ENCODE measurements at places on chromosomes 6 and 20.

DNA sequence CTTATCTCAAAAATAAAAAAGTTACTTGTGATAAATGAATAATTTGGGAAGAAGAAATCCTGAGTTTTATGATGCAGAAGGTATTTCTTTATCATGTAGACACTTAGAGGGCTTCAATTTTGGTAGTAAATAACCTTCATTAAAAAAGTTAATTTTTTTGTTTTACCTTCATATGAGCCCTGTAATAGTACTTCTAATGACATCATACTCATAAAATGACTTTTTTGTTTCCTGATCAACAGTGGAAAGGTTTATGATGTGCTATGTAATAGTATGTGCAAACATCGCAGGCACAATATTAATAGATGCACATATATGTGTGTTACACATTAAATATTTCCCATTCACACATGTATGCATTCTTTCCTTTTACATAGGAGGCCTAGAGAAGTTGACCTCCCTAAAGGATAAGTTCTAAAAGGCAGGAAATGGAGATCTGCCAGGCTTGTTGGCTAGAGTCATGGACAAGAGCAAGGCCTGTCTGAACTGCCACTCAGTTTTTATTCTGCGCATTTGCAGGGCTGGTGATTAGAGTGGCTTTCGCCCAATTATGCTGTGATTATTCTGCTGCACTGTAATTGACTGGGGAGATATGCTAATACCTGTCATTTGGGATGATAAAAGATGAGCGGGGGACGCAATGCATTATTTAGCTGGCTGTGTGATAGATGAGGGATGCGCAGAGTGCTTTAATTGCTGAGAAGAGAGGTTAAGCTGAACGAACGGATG is 272.6 kb downstream of the TMEM242 start:
- DNase-seq = no peak
- H3K36me3 ChIP-seq = no peaks in the 10 kb centered on the region
- H3K27ac ChIP-seq = no peak overlapping the region
- no peaks in the 10 kb centered on the region for H3K4me1 ChIP-seq
- no peaks in the 10 kb centered on the region for H3K27me3 ChIP-seq
- H3K4me3 ChIP-seq = no peak overlapping the region

DNA sequence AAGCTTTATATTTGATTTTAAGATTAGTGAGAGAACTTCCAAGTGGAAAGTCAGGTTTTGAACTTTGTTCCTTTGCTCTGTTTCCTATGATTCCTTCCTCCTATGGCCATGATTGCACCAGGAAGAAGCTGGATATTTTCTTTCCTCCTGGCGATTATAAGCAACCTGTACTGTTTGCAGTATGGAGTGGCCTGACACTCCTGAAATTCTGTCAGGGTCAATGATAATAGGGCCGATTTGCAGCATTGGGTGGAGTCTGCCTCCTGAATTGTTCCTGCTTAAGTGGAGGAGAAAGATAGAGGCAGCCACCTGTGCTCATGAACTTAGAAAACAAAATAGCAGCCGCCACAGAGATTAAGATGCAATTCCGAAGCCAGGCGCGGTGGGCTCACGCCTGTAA is 9.8 kb upstream of the FAM217A start:
- DNase-seq = peak; percentile 25
- H3K4me1 ChIP-seq = peaks cover 60% of the 10 kb centered on the region
- no peak overlapping the region for H3K4me3 ChIP-seq
- no peaks in the 10 kb centered on the region for H3K27me3 ChIP-seq
- H3K36me3 ChIP-seq = no peaks in the 10 kb centered on the region
- no peak overlapping the region for H3K27ac ChIP-seq

DNA sequence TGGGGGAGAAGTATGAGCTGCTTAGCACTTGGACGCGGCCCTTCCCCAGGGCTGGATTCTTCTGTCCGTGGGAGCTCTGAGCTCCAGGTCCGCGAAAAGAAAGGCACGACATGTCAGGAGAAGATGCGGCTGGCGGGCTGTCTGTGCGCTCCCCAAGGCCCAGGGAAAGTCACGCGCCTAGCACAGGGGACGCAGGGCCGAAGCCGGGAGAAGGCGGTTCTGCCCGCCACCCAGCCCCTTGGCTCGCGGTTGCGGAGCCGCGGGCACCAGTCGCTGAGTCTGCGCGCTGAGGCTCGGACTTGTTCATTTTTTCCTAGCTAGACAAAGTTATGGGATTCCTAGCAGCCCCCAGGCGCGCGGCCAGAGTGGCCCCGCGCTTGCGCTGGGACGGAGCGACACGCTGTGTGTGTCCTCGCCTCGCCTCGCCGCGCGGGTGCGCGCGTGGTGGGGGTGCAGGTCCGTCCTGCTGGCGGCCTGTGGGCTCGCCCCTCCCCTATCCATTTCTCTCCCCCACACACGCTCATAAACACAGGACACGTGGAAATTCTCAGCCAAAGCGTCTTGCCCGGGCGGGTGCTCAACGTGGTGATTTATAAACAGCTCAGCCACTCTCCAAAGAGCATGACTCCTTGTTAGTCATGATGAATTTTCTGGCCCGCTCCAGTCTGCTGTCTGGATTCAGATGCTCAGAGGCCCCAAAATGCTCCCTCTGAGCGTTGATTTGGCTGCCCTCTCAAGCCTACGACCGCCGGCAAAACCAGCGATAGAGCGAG is 1.9 kb upstream of the POU3F2 start:
- H3K36me3 ChIP-seq = no peaks in the 10 kb centered on the region
- H3K27ac ChIP-seq = no peak overlapping the region
- DNase-seq = no peak
- no peaks in the 10 kb centered on the region for H3K27me3 ChIP-seq

GRCh38 chr6:31785475-31785874 is 8.3 kb upstream of the VWA7 start:
- H3K4me3 ChIP-seq = no peak overlapping the region
- DNase-seq = no peak
- no peaks in the 10 kb centered on the region for H3K4me1 ChIP-seq
